ENCODE measurements at places on chromosomes 2 and 18. TPM values are rescaled to one million over a fixed set of nuclear protein-coding genes. Genes with fewer than 3 reads are reported as not detected.
A peak's percentile ranks its signal among the peaks of the same experiment; 100 is the strongest.

The SCG2 gene
- not detected for total RNA-seq

The ANKRD30B gene
- not detected for total RNA-seq

The FOXD4L1 gene
- not detected for total RNA-seq

The RIT2 gene
- not detected for total RNA-seq

- DNase-seq: no peak
These were observed at the start of gene NEURL3 for GRCh38 chr2:96505231-96505889. Gene NEURL3, minus strand, starts transcription at chr2:96505357. Its CDS starts 71 bp downstream, at chr2:96505286.

DNA sequence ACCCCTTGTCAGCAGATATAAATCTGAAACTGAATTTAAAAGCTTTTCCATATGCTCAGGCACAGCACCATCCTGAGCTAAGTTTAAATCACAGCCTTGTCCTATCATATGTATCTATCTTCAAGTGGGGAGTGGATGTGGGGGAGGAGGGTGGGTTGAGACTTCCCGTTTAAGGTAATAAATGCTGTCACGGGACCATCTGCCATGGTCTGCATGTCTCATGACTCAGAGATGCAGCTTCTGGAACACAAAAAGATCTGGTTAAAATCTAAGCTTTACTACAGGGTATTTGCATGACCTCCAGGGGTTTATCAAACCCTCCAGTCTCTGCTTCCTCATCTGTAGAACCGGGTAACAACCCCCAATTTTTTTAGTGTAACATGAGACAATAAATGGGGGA lies 377.7 kb upstream of the ST6GAL2 start:
- DNase-seq: no peak

- peak; percentile 9 for DNase-seq
These were observed 187.7 kb downstream of the HDAC4 start for GRCh38 chr2:239212929-239213642.

- no peak for DNase-seq
These were observed 10.1 kb downstream of the EHD3 start for GRCh38 chr2:31244101-31244500.

DNA sequence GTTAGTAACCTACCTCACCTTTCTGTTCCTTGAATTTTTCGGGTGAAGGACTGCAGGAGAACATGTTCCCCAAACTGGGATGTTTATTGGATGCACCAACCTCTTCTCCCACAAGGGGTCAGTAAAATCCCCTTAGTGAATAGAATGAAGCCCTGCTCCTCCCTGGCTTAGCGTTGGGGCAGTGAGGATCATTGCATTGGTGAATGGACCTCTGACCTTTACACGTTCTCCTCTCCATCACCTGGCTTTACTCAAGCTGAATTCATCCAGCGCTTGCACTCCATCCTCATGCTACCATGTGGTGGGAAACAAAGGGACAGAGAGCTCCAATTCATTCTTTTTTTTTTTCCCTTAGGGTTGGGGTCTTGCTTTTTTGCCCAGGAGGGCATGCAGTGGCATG lies 157.2 kb downstream of the MIB1 start:
- no peak for DNase-seq

DNA sequence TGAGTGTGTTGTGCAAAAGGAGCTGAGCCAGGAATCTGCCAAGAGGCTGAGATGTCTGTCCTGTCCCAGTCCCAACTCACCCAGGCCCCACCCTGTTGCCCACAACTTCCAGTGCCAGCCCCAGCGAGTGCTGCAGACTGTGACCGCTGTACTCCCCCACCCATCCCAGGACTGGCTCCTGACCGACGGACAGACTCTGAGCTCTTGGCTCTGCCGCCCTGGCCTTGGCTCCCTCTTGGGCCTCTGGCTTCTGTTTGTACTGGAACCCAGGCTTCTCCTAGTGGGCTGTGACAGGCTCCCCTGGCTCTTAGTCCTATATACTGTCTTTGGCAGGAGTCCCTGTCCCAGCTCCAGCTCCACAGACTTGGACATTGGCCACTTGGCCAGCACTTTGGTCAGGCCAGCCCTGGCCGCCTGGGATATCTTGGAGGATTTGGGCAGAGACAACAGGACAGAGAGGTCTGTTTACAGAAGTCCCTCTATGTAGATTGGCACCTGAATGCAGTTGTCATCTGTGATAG lies 41.1 kb downstream of the ACOXL start:
- peak; percentile 90 for DNase-seq

DNA sequence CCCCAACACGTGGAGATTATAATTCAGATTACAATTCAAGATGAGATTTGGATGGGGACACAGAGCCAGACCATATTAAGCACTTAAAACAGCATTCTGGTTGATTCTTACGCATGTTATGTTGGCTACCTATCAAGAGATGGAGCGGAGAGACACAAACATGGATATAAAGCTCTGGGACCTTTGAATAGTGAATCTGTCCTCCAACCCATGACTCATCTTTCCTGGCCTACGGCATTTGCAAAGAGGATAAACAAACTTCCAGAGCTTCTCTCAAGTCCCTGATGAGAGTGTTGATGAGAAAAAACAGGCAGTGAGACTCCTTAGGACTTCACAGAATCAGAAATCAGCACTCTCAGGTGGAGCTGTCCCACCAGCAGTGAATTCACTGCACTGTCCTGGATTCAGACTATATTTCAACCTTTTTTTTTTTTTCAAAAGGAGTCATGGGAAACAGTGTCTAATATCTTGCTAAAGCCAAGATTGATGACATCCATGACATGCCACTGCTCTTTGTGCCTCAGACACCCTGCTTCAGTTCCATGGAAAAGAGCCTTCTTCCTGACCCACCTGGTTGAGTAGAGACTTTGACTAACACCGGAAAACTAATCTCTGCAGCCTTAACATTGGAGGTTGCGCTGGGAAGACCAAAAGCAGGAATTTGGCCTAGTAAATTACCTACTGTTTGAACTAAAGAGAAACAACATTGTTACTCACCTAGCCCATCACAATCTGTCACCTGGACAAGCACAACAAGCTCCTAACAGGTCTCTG lies 62.1 kb upstream of the NPAS2 start:
- no peak for DNase-seq

Measured in left ventricle myocardium superior (tissue), 1 donor.